HuH-7 (cell line): ENCODE measurements at places on chromosomes 4 and X.

DNA sequence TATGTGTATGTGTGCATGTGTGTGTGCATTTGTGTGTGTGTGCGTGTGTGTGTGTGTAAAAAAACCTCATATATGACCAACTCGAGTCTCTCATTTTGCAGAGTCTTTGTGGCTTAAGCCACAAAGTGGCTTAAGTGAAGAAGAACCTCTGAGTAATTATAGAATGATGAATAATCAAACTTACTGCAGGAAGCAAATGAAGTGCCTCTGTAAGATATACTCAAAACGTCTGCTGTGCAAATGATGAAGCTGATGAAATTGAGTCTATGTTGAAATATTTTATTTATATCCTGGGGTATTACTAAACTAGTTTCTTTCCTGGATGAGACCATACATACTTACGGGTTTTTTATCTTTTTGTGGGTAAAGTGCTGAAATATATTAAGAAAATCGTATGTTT lies 1198.7 kb downstream of the PCDH7 start:
- no peak for DNase-seq

GRCh38 chr4:71163317-71163716 lies 169.9 kb downstream of the DCK start:
- DNase-seq: no peak

DNA sequence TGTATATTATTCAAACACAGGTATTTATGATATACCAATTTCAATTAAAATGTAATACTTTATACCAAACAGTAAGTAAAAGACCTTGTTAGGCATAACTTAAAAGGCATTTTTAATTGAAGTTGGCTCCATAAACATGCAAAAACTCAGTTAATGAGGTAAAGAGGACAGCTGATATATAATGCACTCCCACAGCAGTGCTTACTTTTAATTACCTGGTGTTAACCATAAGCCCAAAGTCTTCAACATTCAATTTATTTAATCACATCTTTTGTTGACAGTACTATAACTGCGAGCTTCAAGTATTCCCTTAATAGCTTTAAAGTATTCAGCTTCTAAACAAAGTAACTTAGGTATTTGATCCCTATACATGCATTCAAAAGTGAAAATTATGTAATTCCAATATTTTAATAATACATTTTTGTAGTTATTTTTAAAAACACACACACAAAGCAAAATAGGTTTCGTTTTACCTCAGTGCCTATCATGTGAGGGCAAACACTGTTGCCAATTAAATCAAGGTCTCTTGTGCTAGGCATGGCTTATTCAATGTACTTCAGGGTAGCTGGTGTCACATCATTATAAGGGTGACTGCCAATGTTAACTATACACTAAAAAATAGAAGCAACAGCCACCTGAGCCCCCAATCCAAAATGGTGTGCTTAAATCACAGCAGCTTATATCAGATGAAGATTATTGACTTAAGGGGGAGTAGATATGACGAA lies 197.1 kb downstream of the LRBA start:
- DNase-seq: no peak

DNA sequence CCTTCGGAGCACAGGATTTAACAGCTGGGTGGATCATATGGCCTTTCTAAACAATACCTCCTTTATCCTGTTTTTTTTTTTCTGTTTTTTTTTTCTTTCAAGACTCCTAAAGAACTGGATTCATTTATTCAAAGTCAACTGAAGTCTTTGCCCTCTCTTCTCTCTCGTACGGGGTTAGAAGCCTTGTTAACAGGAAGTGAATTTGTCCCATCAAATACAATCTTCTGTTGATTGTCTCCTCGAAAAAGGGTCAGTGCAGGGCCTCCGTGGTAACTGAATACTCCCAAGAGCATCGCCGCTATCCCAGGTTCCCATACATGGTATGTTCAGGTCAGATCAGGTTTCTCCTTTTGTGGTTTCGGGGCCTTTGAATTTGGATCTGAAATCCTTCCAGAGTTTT lies 1.8 kb upstream of the TMEM128 start:
- DNase-seq: no peak

- DNase-seq: peak; percentile 87
Observed at GRCh38 chr4:8410641-8411271, 29.8 kb downstream of the ACOX3 start.

- DNase-seq: peak; percentile 51
Observed at GRCh38 chr4:602559-602942, 22.8 kb upstream of the PDE6B start.

DNA sequence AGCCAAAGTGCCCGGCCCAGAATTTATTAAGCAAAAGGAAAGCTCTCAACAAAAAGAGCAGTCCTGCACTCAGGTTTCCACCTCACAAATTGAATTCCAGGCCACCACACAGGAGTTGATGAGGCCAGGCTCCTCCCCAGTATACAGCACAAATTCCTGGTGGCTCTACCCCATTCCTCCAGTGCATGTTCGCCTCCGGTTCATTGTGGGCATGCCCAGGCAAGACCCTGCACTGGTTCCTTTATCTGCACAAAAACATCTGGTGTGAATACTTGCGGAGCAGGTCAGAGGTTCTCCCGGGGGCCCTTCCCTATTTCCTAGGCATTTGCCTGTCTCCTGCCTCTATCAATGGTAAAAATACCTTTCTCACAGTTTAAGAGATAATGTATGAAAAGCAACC lies 195.2 kb upstream of the ANXA10 start:
- no peak for DNase-seq

- no peak for DNase-seq
Observed at GRCh38 chrX:21657318-21658151, 595 bp downstream of the KLHL34 start.

GRCh38 chr4:111475001-111475400 lies 670.3 kb upstream of the FAM241A start:
- no peak for DNase-seq

- DNase-seq: peak; percentile 37
Observed at GRCh38 chr4:177555007-177555574, 112.9 kb upstream of the AGA start.

- DNase-seq: no peak
Observed at GRCh38 chr4:108031427-108032083, 41.9 kb downstream of the HADH start.

DNA sequence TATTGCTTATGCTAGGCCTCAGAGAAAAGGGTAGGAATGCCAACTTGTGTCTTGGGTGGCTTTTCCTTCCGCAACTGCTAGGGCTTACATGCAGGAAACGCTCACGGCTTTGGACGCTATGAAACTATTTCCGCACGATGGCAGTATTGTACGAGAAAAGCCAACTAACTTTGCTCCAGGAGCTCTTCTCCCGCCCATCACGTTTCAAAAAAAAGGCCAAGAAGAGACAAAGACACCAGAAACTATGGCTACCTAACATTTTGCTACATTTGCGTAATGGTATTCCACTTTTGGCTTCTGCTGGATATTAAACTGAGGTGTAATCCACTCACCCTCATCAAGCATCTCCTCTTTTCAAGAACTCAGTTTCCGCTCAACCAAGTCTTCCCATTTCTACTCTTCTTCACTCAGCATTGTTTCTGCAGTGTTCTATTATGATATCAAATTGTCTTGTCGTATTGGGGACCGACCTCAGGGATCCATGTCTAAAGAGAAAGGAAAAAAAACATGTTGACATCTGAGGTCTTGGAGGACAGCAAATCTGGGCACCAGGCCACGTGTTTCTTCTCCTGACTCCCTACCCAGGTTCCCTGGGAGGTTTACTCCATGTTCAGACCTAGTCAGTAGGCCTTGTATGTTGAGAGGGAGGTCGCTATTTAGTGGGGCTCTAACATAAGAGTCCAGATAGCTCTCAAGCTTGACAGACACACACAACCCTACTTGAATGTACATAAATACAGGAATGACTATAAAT lies 239.4 kb upstream of the STK26 start:
- no peak for DNase-seq

- no peak for DNase-seq
Observed at GRCh38 chr4:184434501-184435066, 39.8 kb downstream of the IRF2 start.

GRCh38 chrX:39174772-39175417 lies 373.6 kb downstream of the MID1IP1 start:
- no peak for DNase-seq

DNA sequence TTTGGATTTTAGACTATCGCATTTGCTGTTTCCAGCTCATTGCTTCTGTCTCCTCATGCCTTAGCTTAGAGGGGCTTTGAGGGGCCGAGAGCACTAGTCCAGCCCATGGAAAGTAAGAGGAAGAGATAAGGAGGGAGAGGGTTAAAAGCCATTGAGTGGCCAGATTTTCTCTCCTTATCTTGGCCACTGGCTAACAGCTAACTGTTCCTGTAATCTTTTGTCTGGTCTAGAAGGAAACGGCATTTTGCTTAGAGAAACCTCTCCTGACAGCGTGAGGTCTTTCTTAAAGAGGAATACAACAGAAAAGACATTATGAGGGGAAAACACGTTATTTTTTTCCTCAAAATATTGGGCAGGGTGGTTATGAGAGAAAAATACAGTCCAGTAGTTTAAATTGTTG lies 7.9 kb downstream of the GPR101 start:
- DNase-seq: no peak
